ENCODE measurements at places on chromosomes 6 and 20.

DNA sequence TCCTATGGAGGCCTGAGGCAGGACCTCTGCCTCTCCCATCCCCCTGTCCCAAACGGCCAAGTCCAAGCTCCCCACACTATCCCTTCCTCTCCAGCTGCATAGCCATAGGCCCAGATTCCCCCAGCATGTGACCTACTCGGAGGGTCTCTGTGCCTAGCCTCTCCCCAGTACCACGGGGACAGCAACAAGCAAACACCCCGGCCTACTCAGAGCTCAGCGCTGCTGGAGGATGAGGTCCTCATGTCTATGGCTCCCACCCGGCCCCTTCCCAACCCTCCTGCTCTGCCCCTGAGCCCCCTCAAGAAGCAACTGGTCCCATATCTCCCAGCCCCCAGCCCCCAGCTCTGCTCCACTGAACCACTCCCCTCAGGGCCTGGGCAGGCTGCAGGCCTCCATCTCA lies 24.2 kb downstream of the RNASET2 start:
- no peak for DNase-seq

- no peak for DNase-seq
Measured at GRCh38 chr20:21179757-21180156, 53.9 kb downstream of the KIZ start.

- no peak for DNase-seq
Measured at GRCh38 chr6:1856381-1856780, 246.7 kb downstream of the FOXC1 start.

DNA sequence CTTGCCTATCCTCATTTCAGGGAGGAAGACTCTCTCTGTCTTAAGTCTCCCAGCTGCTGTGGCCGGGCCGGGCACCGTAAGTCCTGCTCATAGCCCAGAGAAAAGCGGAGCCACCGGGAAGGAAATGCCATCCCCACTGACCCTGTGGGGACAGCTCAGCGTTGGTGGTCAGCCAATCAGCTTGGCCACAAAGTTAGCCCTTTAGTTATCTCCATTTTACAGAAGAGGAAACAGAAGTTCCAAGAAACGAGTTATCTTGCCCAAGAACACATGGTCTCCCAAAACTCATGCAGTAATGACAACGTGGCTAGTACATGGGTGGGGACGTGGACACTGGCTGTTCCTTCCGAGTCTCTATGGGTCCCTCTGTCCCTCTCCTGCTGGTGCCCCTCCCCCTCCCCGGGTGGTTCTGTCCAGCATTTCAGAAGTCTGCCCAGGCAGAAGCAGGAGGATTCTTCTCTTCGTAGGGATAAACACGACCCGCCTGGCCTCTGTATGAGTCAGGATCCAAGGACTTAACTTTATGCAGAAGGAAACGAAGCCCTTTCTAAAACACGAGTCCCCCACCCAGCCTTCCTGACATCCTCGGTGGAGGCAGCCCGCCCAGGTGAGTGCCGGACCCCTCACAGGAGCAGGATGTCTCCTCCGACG lies 273.8 kb downstream of the CDH4 start:
- no peak for DNase-seq

DNA sequence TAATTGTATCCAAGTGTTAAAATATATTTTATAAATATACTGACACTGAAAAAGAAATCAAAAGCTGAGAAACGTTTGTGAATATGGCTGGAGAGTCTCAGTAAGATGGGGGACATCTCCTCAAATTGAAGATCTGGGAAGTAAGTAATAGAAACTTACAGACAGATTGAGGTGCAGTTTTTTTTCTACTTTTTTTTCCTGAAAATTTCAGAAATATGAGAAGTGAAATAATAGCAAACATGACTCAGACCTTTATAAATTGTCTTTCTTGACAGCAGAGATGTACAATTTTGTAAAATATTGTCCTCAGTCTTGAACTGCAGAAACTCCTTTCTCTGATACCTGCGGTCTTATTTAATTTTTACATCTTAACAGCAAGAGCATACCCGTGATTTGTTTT lies 347.1 kb downstream of the UTRN start:
- no peak for DNase-seq
